LHCN-M2 (cell line): ENCODE measurements at places on chromosomes 1 and 21. TPM values are rescaled to one million over a fixed set of nuclear protein-coding genes. Genes with fewer than 3 reads are reported as not detected.

GRCh38 chr1:10597492-10598388 lies 123.0 kb downstream of the PEX14 start:
- DNase-seq = no peak

DNA sequence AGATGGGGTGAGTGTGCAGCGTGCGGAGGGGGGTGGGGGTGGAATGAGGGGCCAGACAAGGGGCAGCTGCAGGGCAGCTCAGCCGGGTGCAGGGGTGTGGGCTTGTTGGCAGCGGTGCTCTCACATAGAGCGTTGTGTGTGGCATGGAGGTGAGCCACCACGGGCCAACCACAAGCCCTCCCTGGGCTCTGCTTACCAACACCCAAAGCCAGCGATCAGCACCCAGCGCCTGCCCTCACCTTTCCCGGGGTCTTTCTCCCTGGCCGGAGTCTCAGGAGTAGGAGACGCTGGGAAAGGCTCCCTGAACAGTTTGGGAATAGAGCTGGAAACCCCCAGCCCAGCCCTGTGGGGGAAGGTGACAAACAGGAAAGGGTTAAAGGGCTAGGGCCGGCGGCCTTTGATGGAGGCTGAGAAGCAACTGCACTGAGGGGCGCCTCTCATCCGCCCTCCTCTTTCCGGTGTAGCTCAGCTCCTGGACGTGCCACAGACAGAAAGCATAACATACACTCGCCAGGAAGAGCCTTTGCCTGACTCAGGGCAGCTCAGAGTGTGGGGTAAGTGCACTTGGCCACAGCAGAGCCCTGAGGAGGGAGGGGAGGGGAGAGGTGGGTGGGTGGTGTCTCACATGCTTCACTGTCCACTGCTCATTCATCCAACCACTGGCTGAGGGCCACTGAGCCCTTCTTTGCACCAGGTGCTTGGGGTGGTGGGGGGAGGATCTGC lies 577 bp downstream of the IKBKE start:
- DNase-seq = peak; percentile 70

The MROH9 gene
- not detected in 2 replicates for total RNA-seq

The ESRRG gene
- 0.23 TPM in 1 of 2 replicates, not detected in the other for total RNA-seq
